Uterus (tissue), 4 donors: ENCODE measurements at places on chromosomes 5 and 9.

- no peak overlapping the region for H3K27ac ChIP-seq
- H3K36me3 ChIP-seq: no peaks in the 10 kb centered on the region
- no peaks in the 10 kb centered on the region for H3K4me1 ChIP-seq
- no peaks in the 10 kb centered on the region for H3K27me3 ChIP-seq
- no peak for DNase-seq
These were observed 81.0 kb upstream of the EQTN start for GRCh38 chr9:27377811-27378456.

GRCh38 chr9:79224672-79225433, 346.9 kb upstream of the TLE4 start:
- no peak overlapping the region for H3K27ac ChIP-seq
- no peaks in the 10 kb centered on the region for H3K4me1 ChIP-seq
- H3K4me3 ChIP-seq: no peak overlapping the region
- H3K36me3 ChIP-seq: no peaks in the 10 kb centered on the region

GRCh38 chr5:154865466-154866184, 7.2 kb downstream of the CNOT8 start:
- H3K27ac ChIP-seq: no peak overlapping the region
- H3K4me3 ChIP-seq: no peak overlapping the region
- no peak for DNase-seq
- no peaks in the 10 kb centered on the region for H3K27me3 ChIP-seq
- H3K36me3 ChIP-seq: no peaks in the 10 kb centered on the region

DNA sequence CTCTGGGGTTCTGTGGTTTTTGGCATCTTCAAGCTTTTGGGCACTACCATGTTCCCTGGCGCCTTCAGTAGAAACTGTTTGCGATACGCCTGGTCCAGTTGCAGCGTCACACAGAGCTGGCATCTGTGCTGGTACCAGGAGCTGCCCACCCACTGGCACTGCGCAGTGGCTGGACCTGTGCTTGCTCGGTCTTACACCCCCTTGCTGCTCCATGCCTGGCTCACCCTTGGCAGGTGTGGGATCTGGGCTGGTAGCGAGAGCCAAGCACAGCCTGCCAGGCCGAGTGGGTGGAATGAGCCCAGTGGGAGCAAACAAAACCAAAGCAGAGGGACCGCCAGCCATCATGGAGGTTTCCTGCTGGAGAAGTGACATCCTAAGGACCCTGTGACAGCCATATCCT, 170.2 kb upstream of the IRX2 start:
- no peak for DNase-seq
- H3K27ac ChIP-seq: no peak overlapping the region
- H3K4me3 ChIP-seq: no peak overlapping the region
- H3K27me3 ChIP-seq: no peaks in the 10 kb centered on the region

GRCh38 chr5:171647043-171647903, 138.3 kb upstream of the SMIM23 start:
- H3K27me3 ChIP-seq: no peaks in the 10 kb centered on the region
- no peak for DNase-seq
- H3K27ac ChIP-seq: no peak overlapping the region
- H3K4me3 ChIP-seq: no peak overlapping the region
- no peaks in the 10 kb centered on the region for H3K4me1 ChIP-seq

GRCh38 chr5:176530983-176531901, 6.0 kb downstream of the RNF44 start:
- no peak overlapping the region for H3K4me3 ChIP-seq
- no peaks in the 10 kb centered on the region for H3K27me3 ChIP-seq
- no peak for DNase-seq
- no peak overlapping the region for H3K27ac ChIP-seq
- peaks cover 20% of the 10 kb centered on the region for H3K4me1 ChIP-seq
- no peaks in the 10 kb centered on the region for H3K36me3 ChIP-seq

DNA sequence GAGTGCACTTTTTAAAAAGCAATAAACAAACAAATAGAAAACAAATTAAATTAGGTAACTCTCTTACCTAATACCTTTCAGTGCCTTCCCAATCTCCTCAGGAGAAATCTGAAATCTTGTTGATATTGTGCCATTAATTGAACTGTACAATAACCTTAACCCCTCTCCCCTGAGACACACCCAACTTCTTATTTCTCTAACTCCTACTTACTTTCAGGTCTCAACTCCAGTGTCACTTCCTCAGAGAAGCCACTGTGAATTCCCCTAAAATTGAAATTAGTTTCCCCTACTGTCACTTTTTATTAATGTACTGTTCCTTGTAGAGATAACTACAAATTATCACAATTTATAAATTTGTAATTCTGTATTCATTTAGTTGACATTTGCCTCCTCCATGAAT, 295.3 kb upstream of the TNC start:
- DNase-seq: no peak
- no peak overlapping the region for H3K4me3 ChIP-seq
- no peaks in the 10 kb centered on the region for H3K4me1 ChIP-seq

DNA sequence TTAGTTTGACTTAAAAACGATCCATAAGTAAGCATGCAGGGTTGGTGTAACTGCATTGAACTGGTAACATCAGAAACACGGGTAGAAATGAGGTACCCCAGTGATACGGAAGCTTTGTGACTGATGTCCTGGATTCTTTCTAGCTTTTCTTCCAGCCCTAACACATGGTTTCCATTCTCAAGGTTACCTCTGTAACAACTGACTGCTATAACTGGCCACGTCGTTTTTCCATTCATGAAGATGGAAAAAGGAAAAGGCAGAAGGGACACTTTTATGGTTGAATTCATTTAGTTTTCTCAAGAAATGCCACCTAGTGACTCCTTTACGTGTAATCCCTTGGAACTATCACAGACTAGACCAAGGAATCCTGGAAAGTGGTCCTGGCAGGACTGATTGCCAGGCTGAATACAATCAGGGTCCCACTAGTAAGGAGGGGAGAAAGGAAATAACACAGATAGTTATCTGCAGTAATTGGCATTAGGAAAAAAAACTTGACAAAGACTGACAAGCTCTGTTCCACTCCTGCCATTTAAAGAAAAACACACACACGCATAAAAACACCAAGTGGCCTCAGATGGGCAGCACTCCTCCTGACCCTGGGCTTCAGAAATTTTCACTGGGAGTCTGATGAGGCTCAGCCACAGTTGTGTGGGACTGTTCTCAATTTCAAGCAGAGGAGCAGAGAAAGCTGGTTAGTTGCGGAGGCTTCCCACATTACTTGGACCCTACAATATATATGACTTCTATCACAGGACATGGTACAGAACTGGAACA, 77.5 kb upstream of the ZNF169 start:
- peaks cover 4% of the 10 kb centered on the region for H3K4me1 ChIP-seq
- no peaks in the 10 kb centered on the region for H3K27me3 ChIP-seq
- no peak overlapping the region for H3K4me3 ChIP-seq
- no peak for DNase-seq
- no peaks in the 10 kb centered on the region for H3K36me3 ChIP-seq

DNA sequence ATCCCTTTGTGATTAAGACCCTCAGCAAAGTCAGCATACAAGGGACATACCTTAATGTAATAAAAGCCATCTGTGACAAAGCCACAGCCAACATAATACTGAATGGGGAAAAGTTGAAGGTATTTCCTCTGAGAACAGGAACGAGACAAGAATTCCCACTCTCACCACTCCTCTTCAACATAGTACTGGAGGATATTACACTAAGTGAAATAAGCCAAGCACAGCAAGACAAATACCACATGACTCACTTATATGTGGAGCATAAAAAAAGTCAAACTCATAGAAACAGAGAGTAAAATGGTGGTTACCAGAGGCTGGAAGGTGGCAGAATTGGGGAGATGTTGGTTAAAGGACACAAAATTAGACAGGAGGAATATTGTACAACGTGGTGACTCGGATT, 118.1 kb upstream of the NFIL3 start:
- H3K4me1 ChIP-seq: no peaks in the 10 kb centered on the region
- H3K27ac ChIP-seq: no peak overlapping the region
- no peaks in the 10 kb centered on the region for H3K27me3 ChIP-seq
- no peak overlapping the region for H3K4me3 ChIP-seq
- no peak for DNase-seq
- H3K36me3 ChIP-seq: no peaks in the 10 kb centered on the region

GRCh38 chr9:101028346-101029314, at the start of gene PLPPR1:
PLPPR1 (plus strand) TSS chr9:101028727.
- H3K4me1 ChIP-seq: peaks cover 4% of the 10 kb centered on the region
- no peak within 1 kb of the TSS for H3K27ac ChIP-seq
- no peaks in the 10 kb centered on the region for H3K27me3 ChIP-seq
- H3K4me3 ChIP-seq: peak within 1 kb of the TSS; percentile 18
- no peak for DNase-seq
- no peaks in the 10 kb centered on the region for H3K36me3 ChIP-seq

DNA sequence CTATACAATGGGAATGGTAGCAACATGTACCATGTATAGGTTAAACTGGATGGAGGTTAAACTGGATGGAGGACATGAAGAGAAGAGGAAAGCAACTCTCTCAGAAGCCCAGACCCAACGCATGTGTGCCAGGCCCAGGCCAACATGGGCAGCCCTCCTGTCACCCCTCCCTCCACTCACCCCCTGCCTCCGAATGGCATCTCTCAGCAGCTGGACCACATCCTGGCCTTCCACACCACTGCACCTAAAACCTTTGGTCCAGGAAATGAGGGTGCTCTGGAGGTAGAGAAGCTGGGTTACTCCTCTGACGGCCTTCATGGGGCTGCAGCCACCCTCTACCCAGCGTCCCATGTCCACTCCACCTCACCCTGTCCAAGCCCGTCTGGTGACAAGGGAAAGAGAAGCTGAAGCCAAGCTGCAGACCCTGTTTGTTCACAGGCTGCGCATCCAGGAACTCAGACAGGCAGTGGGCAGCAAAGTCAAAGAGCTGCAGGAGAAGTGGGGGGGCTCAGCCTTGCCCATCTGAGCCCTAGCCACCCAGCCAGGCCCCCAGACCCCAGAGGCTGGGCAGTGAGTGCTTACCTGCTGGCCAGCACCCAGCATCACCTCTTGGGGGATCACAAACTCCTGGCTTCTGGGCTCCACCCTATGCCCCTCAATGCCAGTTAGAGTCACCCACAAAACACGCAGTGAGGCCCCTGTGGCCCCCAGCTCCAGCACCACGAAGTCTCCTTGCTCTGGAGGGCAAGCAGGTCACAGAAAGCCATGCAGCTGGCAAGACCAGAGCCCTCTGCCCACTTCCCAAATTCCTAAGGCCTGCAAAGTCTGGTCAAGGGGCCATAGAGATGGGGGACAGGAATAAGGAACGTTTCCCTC, 8.5 kb downstream of the HK3 start:
- H3K27ac ChIP-seq: no peak overlapping the region
- no peak for DNase-seq
- H3K27me3 ChIP-seq: no peaks in the 10 kb centered on the region
- H3K4me1 ChIP-seq: no peaks in the 10 kb centered on the region

DNA sequence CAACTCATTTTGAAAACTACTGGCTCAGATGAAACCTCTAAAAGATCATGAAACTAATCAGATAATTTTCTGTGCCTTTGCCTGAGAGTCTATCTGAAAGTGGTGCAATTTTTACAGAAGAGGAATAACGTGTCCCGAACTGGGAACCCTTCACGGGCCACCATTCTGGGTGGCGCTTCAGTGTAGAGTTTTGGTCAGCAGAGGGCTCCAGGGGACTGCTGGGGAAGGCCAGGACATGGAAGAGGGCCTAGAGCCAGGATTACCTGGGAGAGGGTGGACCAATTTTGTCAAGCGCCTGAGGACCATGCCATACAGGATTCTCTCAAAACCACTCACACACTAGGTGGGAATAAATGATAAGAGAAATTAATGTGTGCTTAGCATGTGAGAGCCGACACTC, 49.7 kb upstream of the PLEKHG4B start:
- peaks cover 3% of the 10 kb centered on the region for H3K27me3 ChIP-seq
- no peak overlapping the region for H3K4me3 ChIP-seq
- no peak overlapping the region for H3K27ac ChIP-seq
- no peaks in the 10 kb centered on the region for H3K4me1 ChIP-seq
- no peak for DNase-seq

- H3K27me3 ChIP-seq: no peaks in the 10 kb centered on the region
- no peak overlapping the region for H3K4me3 ChIP-seq
- H3K27ac ChIP-seq: no peak overlapping the region
- H3K36me3 ChIP-seq: no peaks in the 10 kb centered on the region
- no peaks in the 10 kb centered on the region for H3K4me1 ChIP-seq
- DNase-seq: no peak
These were observed 78.7 kb downstream of the CRB2 start for GRCh38 chr9:123434619-123435240.

- H3K4me1 ChIP-seq: no peaks in the 10 kb centered on the region
- H3K27ac ChIP-seq: no peak overlapping the region
- DNase-seq: peak; percentile 11
- H3K36me3 ChIP-seq: no peaks in the 10 kb centered on the region
- H3K27me3 ChIP-seq: no peaks in the 10 kb centered on the region
These were observed 30.1 kb downstream of the IPPK start for GRCh38 chr9:92639791-92640271.

GRCh38 chr9:133995012-133995896, 3.1 kb upstream of the VAV2 start:
- no peak for DNase-seq
- peaks cover 20% of the 10 kb centered on the region for H3K4me1 ChIP-seq
- H3K27me3 ChIP-seq: no peaks in the 10 kb centered on the region
- H3K27ac ChIP-seq: no peak overlapping the region

DNA sequence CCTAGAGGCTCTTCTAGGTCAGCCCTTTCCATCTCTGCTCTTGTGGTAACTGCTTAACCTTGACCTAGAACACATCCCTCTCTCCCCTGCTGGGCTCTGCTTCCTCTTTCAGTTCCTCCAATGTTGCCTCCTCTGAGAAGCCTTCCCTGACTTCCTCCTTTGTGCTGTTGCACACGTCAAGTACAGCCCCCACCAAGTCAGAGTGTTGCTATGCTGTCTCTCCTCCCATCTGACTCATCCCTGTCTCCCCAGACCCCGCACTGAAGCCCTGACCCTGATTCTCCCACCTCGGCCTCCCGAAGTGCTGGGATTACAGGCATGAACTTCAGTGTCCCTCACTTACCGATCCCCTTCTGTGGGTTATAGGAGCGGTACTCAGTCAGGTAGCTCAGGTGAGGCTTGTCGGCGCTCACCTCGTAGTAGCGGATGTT, 10.4 kb upstream of the TRIM14 start:
- H3K4me1 ChIP-seq: no peaks in the 10 kb centered on the region
- H3K36me3 ChIP-seq: no peaks in the 10 kb centered on the region
- no peaks in the 10 kb centered on the region for H3K27me3 ChIP-seq
- H3K27ac ChIP-seq: no peak overlapping the region

GRCh38 chr5:42787073-42787472, 24.6 kb downstream of the SELENOP start:
- H3K4me3 ChIP-seq: no peak overlapping the region
- no peak for DNase-seq
- H3K27me3 ChIP-seq: no peaks in the 10 kb centered on the region

- H3K4me3 ChIP-seq: peak overlapping the region; percentile 61
- H3K27me3 ChIP-seq: no peaks in the 10 kb centered on the region
- H3K27ac ChIP-seq: peak overlapping the region; percentile 95
- DNase-seq: no peak
- no peaks in the 10 kb centered on the region for H3K36me3 ChIP-seq
- H3K4me1 ChIP-seq: no peaks in the 10 kb centered on the region
These were observed 849 bp upstream of the IFT74 start for GRCh38 chr9:26955222-26955903.
